NCI-H774 (cell line): ENCODE measurements at places on chromosomes 2 and 18.

GRCh38 chr2:46157072-46157965 lies 139.9 kb upstream of the EPAS1 start:
- DNase-seq: no peak

DNA sequence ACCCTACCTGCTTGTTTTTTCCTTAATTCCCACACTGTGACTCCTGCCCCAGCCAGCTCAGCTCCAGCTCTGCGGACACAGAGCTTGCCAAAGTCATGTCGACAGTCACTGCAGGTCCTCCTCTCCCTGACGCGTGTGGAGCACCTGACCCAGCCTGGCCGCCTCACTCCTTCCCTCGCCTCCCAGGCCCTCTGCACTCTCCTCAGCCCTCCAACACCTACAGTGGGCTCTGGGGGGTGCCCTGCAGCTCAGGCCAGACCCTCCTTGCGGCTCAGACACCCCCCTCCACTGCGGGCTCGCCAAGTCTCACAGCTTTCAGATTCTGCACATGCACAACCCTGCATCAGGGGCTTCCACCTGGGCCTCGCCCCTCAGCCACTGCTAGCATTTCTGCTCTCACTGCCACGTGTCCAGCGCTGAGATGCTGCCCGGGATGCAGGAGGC lies 68.3 kb downstream of the NDUFA10 start:
- DNase-seq: no peak

DNA sequence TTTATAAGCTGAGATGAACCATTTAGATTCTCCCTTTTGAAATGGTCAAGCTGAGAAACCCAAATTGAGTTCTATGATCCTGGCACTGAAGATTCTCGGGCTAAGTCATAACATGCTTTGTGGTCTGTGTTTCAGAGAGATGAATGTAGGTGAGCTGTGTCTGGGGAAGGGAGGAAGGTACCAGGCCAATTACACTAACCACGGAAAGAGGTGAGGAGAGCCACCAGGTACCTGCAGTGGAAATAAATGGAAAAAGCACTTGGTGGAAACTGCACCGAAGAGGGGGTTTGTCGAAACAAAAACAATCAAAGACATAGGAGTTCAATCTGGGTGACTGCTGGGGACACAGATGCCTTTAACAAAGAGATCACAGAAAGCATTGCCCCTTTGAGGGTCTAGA lies 963 bp upstream of the MRPL44 start:
- DNase-seq: no peak

- peak; percentile 14 for DNase-seq
These were observed 31.9 kb upstream of the GALNT14 start for GRCh38 chr2:31170071-31170698.

DNA sequence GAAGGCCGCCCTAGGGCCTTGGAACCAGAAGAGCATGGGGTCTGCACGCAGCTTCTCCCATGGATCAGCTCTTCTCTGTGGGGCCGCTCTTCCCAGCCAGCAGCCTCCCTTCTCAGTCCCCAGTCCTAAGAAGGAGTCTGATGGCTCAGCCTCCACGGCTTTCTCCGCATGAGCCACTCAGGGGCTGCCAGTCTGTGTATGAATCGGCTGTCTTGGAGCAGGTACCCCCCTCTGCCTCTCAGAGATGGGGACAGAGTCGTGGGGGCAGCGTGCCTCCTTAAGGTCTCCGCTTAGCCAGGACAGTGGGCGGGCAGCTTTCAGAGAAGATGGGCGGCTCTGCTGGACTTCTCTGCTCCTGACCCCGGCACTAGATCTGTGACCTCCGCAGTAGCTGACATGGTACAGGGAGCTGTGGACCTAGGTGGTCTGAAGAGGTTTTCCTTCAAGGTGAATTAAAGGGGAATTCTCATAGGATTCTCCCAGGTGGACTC lies 21.6 kb downstream of the INPP5D start:
- DNase-seq: no peak

GRCh38 chr18:9820719-9821118 lies 65.1 kb upstream of the TXNDC2 start:
- DNase-seq: no peak

GRCh38 chr2:198905881-198906612 lies 551.7 kb downstream of the SATB2 start:
- no peak for DNase-seq

- DNase-seq: no peak
These were observed 18.3 kb downstream of the FHL2 start for GRCh38 chr2:105380432-105381100.

GRCh38 chr18:27225947-27226481 lies 40.9 kb upstream of the CHST9 start:
- no peak for DNase-seq

- DNase-seq: no peak
These were observed 78.9 kb downstream of the MAP4K4 start for GRCh38 chr2:101776172-101777043.
